ENCODE measurements at places on chromosomes 5 and 9. TPM values are rescaled to one million over a fixed set of nuclear protein-coding genes. Genes with fewer than 3 reads are reported as not detected.

DNA sequence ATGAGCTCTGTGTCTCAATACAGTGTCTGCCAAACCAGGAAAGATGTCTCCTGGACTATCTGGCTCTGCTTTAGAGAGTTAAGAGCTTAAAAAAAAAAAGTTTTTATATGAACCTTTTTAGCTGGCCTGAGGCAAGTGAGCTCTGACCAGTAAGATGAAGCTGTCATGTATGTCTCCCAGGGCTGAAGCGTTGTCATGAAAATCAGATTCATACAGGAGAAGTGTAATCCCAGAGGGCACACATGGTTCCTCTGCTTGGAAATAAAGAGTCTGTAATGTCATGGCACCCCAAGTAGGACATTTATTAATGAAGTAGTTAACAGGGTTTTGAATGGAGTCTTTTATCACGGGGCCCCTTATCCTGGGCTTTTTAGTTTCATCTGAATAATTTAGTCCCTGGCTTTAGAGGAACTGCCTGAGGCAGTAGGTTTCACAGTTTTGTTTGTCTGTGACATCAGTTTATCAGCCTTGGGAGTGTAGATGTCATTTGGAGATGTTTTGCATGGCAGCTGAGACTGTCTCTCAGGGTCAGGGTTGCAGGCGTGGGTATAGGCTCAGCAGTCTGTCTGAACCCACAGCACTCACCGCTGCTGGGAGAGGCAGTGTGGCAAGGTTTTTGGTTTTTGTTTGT lies 223.3 kb downstream of the DIRAS2 start:
- DNase-seq, result no peak

GRCh38 chr9:116855881-116856662 lies 169.0 kb downstream of the TRIM32 start:
- DNase-seq, result no peak

DNA sequence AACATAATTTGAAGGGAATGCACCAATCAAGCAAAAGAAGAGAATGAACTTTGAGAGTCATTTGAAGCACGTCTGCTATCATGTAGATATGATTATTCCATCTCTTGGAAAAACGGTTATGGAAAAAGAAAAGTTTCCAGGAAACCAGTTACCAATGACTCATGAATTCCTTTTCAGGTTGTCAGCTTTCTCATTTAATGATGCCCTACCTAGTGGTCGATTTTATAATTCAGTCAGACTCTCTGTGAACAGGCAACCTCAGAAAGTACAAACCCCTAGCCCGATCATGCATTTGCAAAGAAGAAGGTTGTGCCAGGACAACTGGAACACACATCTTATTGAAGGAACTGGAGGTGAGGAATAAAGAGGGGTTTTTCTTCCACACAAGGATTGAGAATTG lies 355.1 kb upstream of the GRIA1 start:
- DNase-seq, result no peak

Gene LCN9
- total RNA-seq, result not detected

- no peak for DNase-seq
These were observed 142.3 kb downstream of the GRIA1 start for GRCh38 chr5:153632748-153633290.

Gene FOXD4
- total RNA-seq, result 0.73 TPM

Gene DRD1
- not detected for total RNA-seq

DNA sequence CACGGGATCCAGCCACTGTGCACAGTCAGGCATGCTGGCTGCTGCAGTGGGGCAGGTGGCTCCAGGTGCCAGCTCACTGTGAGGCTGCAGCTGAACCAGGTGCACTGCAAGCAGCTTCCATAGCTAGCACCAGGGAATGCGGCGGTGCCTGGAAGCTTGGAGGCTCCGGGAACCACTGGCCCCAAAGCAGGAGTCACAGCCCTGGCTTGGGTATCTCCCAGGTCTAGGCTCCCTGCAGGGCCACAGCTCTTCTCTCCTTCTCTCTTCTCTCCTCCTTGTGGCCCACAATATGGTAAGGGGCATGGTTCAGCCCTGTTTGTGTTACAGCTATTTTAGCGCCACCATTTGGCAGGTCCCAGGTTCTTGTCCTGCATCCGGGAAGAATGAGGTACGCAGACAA lies 6.7 kb upstream of the MTMR12 start:
- no peak for DNase-seq

GRCh38 chr9:75467142-75467541 lies 378.8 kb downstream of the OSTF1 start:
- no peak for DNase-seq

GRCh38 chr9:116280529-116280928 lies 126.9 kb downstream of the PAPPA start:
- DNase-seq, result no peak

Gene AQP7
- 0.21 TPM for total RNA-seq

- no peak for DNase-seq
These were observed 21.2 kb upstream of the SLC12A7 start for GRCh38 chr5:1133108-1133507.

Gene NAIP
- 0.71 TPM for total RNA-seq

Gene ZNF483
- not detected for total RNA-seq

- no peak for DNase-seq
These were observed 4.3 kb downstream of the PCDH1 start for GRCh38 chr5:141873933-141874261.

GRCh38 chr5:15807248-15807647 lies 307.3 kb downstream of the FBXL7 start:
- DNase-seq, result no peak

- peak; percentile 8 for DNase-seq
These were observed 39.8 kb downstream of the NEK6 start for GRCh38 chr9:124297551-124297901.

GRCh38 chr9:70192707-70193106 lies 66.1 kb upstream of the SMC5 start:
- peak; percentile 60 for DNase-seq

GRCh38 chr5:127340606-127341005 lies 50.0 kb downstream of the MEGF10 start:
- DNase-seq, result no peak

DNA sequence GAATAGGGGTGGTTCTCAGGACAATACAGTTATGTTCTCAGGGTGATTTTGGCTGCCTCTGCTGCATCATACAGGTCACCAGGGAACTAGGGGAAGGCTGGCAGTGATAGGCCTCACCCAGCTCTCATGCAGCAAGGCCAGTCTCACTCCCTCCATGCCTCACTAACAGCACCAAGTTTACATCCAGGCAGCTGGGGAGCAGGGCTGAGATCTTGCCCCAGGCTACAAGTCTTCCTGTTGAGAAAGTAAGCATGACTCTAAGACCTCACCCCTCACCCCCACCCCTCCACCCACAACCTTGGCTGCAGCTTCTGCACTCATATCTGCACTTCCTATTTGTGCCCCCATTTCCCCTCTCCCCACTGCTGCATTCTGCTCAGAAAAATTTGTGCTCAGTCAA lies 481.2 kb downstream of the ACTL7B start:
- DNase-seq, result no peak

Gene TMEM215
- total RNA-seq, result not detected

Gene TMEM174
- total RNA-seq, result not detected

DNA sequence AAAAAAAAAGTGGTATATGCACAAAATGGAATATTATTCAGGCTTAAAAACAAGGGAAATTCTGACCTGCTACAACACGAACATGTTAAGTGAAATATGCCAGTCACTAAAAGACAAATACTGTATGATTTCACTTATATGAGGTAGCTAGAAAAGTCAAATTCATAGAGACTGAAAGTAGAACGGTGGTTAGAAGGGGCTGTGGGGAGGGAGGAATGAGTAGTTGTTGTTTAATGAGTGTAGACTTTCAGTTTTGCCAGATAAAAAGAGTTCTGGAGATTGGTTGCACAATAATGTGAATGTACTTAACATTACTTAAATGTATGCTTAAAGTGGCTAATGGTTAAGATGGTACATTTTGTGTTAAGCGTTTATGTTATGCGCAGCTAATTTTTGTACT lies 79.5 kb upstream of the IL12B start:
- no peak for DNase-seq

GRCh38 chr5:97000391-97000790 lies 64.5 kb downstream of the LNPEP start:
- DNase-seq, result no peak

- DNase-seq, result peak; percentile 81
These were observed 147.5 kb upstream of the FGF10 start for GRCh38 chr5:44536650-44537260.

DNA sequence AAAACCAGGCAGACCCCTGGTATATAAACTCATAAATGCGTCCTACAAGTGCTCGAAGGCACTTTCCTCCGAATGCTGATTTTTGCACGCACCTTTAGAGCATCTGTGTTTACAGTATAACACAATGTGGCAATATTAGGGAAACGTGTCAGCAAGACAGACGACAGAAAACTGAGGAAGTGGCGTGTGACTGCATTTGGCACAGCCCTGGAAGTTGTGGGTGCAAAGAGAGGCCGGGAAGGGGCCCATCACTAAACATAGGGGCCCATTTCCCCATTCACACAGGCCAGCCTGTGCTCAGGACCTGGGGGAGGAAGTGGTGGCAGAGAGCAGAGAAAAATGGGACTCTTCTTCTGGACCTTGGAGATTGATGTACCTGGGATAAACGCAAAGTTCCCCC lies 48.2 kb downstream of the RASGEF1C start:
- no peak for DNase-seq

GRCh38 chr5:40681363-40682153 lies 1.8 kb downstream of the PTGER4 start:
- DNase-seq, result no peak

- no peak for DNase-seq
These were observed 59.0 kb upstream of the PALM2AKAP2 start for GRCh38 chr9:109721001-109721400.

DNA sequence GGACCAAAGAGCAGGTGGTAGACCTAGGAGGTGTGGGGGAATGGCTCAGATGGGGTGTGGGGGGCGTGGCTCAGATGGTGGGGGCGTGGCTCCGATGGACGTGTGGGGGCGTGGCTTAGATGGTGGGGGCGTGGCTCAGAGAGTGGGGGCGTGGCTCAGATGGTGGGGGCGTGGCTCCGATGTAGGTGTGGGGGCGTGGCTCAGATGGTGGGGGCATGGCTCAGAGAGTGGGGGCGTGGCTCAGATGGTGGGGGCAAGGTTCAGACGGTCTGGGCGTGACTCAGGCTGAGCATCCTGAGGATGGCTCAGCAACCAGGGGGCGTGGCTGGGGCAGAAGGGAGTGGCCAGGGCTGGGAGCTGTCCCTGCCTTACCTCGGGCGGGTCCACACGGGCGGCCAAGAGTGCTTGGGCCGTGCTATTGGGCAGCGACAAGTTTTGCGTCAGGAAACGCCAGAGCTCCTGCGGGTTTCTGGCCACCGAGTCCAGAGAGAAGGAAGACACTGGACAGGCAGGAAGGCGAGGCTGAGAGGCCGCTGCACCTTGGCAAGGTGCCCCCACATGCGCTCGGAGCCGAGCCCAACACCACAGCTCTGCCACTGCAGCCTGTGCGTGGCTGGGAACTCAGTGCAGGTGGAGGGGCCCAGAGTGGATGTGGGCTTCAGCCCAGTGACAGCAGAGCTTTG lies 5.9 kb downstream of the ABCA2 start:
- DNase-seq, result peak; percentile 96

GRCh38 chr9:36064448-36065037 lies 27.8 kb downstream of the RECK start:
- no peak for DNase-seq

GRCh38 chr5:179276838-179277395 lies 68.3 kb downstream of the ADAMTS2 start:
- no peak for DNase-seq

Gene FOXD4L4
- not detected for total RNA-seq

Gene ZNF354C
- not detected for total RNA-seq

DNA sequence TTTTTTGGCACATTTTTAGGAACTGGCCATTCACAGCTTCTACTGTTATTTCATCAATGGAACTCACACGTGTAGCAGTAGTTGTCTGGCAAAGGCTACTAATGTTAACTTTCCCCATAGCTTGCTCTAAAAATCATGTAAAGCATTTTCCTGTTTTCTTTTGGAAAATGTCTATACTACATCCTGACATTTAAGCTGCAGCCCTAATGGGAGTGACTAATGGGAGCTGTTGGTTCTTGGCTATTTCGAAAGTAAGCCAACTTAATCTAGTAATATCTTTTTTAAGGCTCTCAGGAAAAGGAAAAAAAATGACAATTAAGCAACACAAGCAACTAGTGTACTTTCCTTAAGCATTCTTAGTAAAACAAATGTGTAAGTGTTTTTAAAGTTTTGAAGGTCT lies 169.2 kb downstream of the SLC12A2 start:
- no peak for DNase-seq

DNA sequence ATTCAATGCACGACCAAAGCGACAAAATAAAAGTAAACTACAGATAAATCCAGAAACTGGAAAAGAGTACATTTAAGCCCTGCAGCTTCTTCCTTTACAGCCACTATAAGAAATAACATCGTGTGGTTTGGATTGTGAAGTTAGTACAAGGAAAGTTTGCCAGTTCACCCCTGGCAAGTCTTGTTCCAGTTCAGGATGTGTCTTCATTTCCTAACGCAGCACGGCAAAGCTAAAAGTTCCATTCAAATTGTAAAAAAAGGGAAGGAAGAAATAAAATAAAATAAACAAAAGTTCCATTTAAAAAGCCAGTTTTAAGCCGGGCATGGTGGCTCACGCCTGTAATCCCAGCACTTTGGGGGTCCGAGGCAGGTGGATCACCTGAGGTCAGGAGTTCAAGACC lies 83.3 kb upstream of the RETREG1 start:
- DNase-seq, result no peak

DNA sequence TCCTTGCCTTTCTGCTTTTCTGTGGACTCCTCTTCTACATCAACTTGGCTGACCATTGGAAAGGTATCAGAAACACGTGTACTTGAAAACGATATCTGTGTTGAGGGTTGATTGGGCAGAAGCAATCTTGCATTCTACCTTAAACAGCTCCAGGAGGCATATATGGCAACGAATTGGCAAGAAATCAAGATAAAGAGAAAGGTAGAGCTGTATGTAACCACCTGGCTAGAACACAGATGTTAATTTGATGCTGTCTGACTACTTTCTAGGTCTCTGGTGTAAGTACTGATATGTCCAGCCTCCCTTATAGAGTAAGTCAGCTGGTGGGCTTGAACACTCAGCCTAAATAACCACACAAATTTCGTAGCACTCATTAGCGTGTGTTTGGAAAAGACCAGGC lies 1.3 kb downstream of the MAN1B1 start:
- DNase-seq, result no peak

DNA sequence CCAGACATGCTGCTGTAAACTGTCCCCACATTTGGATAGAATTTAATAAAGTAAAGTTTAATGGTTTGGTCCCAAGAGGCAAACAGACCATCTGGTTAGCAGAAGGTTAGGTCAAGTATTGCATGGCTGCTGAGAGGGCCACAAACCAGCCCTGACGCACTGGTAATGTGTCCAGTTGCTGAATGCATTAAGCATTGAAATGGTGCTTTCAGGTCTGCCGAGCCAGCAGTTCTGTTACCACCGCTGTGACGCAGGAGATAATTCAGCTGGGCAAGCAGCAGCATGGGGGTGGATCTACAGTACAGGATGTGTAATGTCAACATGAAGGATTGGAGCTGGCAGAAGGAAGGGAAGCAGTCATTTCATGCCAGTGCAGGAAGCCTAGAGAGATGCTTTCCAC lies 16.0 kb downstream of the ZNF462 start:
- peak; percentile 36 for DNase-seq

Gene AMACR
- total RNA-seq, result 13.6 TPM

Gene SPINK7
- not detected for total RNA-seq

- DNase-seq, result peak; percentile 48
These were observed 14.8 kb downstream of the NDST1 start for GRCh38 chr5:150522504-150523414.

GRCh38 chr9:136318111-136318775 lies 9.1 kb upstream of the GPSM1 start:
- DNase-seq, result no peak

GRCh38 chr5:149916334-149917072 lies 28.1 kb downstream of the PDE6A start:
- no peak for DNase-seq
